Fibroblast of lung (primary cell): ENCODE measurements at places on chromosomes 5 and 9. TPM values are rescaled to one million over a fixed set of nuclear protein-coding genes. Genes with fewer than 3 reads are reported as not detected.

DNA sequence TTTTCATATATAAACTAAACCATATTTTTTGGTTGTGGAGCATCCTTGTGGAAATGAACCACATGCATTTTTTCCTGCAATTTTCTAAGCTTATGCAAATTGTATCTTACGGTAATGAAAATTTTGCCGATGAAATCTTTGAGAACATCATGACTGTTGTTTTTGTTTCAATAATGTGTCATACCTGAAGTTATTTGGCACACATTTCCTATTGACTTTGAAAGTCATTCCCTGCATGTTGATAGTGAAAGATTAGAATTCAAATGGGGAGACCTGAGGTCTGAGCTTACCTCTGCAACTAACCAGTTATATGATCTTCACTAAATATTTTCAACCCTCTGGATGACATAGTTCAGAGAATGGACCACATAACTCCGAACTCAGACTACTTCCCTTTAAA, 88.5 kb downstream of the PRR16 start:
- peak; percentile 71 for DNase-seq

DNA sequence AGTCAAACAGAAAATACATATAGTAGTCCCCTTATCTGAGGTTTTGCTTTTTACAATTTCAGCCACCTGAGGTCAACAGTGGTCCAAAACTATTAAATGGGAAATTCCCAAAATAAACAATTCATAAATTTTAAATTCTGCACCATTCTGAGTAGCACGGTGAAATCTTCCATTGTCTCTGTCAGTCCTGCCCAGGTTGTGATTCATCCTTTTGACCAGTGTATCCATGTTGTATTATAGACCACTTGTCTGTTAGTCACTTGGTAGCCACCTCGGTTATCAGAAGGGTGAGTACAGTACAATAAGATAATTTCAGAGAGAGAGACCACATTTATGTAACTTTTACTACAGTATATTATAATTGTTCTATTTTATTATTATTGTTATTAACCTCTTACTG, 2.8 kb downstream of the CCDC152 start:
- DNase-seq: no peak

GRCh38 chr9:115237385-115237998, 119.5 kb upstream of the TNC start:
- DNase-seq: peak; percentile 50

DNA sequence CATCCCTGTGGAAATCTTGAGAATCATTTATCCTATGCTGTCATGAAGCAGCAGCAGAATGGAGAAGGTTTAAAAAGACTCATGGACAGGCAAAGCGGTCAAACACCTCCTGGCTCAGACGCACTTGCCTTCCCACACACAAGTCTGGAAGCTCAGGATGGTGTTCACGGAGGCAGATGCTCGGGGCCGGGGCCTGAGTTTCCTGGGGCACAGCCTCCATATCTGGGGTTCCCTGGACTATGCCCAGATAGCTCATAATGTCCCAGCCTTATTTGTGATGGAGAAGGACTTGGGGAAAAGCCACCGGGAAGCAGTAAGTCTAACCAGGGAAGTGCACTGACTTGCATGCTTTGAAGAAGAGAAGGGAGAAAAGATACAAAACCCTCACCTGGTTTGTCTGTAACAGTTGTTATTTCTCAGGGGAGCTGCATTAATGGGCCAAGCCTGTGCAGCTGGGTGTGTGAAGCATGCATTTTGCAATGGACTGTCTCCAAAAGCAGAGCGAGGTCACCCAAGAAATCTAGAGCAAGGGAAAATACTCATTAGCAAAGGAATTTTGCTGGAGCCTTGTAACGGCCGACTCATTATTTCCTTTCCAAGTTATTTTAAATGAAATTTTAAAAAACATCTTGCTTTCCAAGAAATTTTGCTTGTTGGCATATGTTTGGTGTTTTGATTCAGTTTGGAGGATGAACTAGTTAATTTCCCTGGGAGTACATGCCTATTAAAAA, 3.4 kb downstream of the S1PR3 start:
- peak; percentile 71 for DNase-seq

Gene PCDHA4
- polyA plus RNA-seq: 0.05 and 0.42 TPM in 2 replicates

DNA sequence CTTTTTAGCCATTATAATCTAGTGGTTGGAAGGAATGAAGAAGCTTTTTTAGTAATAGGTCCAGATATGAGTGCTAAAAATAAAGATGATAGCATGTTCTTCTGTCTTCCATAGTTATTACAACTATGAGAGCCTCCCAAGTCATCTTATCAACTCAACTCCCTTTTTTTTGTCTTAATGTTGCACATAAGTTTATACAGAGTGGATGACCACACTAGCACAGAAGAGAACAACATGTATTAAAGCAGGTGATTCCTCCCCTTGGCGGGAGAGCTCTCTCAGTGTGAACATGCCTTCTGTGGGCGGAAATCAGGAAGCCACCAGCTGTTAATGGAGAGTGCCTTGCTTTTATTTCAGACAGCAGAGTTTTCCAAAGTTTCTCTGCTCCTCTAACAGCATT, 40.1 kb upstream of the STX17 start:
- DNase-seq: no peak

Gene TXNDC8
- polyA plus RNA-seq: not detected in 2 replicates

GRCh38 chr9:99582814-99583213, 238.9 kb upstream of the NR4A3 start:
- no peak for DNase-seq

DNA sequence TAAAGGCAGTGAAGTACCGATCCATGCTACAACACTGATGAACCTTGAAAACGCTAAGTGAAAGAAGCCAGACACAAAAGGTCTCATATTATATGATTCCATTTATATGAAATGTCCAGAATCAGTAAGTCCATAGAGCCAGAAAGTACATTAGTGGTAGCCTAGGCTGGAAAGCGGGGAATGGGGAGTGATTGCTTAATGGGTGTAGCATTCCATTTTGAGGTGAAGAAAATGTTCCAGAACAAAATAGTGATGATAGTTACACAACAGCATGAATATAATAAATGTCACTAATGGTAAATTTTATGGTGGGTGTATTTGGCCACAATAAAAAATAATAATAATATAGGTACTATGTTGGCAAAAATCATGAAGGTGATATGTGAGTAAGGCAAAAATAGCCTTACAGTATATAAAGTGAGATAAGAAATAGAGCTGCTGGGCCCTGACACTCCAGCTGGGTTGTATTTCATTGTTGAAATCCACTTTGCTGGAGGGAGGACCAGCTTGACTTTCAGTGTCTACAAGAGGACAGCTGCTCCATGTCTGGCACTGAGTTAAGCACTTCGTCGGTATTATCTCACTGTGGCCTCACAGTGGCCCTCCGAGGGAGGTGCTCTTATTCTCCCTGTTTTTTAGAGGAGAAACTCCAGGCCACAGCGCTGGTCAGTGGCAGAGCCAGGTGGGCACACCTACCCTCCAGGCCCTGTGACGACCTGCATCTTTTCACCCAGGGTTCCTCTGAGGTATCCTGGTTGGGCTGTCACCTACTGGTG, 22.4 kb upstream of the ANGPTL2 start:
- DNase-seq: peak; percentile 72

DNA sequence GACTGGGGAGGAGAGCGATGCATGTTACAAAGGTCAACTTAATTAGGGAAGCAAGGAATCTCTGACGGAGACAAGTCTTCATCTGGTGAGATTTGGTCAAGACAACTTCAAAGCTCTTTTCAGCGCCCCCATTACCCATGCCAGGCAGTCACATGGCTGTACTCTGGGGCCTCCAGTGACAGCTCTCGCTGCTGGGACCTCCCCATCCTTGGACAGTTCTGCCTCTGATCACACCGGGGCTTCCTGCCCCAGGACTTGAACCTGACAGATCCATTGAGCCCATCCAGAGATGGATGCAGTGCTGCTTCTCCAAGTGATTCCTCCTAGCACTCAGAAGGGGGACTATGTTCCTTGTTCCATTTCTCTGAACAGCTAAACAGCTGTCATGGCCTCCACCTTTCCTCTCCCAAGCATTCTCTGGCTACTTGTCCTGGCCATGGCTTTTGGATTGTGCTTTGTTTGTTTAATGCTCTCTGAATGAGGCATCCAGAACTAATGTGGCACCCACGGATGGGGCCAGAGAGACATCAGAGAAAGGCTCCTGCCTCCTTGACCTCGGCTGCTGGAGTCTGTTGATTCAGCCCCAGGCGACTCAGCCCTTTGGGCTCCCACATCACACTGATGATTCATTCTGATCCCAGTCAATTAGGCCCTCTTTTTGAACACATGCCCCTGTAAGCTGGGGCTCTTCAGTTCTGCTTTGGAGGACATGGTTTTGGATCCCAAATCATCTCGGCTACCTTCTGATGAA, 122.1 kb upstream of the ADAMTS16 start:
- DNase-seq: peak; percentile 89

GRCh38 chr5:13553896-13554295, 390.6 kb downstream of the DNAH5 start:
- DNase-seq: no peak

Gene SFXN1
- polyA plus RNA-seq: 125 and 150 TPM in 2 replicates

DNA sequence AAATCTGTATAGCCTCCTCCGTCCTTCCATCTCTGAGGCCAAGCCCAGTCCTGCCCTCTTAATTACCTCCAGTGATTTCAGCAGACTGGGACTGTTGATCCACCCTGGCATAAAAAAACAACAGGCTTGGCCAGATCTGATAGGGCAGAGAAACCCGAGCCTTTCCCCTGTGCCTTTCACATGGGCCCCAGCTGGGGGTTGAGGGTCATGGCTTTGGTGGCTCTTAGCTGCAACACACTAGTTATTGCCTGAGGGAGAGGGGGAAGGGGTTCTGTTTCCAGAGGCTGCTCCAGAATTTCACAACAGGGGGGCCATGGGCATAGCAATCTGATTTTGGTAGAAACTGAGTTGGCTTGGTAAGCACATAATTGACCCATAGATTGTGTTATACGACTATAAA, 21.2 kb upstream of the PANK3 start:
- no peak for DNase-seq

DNA sequence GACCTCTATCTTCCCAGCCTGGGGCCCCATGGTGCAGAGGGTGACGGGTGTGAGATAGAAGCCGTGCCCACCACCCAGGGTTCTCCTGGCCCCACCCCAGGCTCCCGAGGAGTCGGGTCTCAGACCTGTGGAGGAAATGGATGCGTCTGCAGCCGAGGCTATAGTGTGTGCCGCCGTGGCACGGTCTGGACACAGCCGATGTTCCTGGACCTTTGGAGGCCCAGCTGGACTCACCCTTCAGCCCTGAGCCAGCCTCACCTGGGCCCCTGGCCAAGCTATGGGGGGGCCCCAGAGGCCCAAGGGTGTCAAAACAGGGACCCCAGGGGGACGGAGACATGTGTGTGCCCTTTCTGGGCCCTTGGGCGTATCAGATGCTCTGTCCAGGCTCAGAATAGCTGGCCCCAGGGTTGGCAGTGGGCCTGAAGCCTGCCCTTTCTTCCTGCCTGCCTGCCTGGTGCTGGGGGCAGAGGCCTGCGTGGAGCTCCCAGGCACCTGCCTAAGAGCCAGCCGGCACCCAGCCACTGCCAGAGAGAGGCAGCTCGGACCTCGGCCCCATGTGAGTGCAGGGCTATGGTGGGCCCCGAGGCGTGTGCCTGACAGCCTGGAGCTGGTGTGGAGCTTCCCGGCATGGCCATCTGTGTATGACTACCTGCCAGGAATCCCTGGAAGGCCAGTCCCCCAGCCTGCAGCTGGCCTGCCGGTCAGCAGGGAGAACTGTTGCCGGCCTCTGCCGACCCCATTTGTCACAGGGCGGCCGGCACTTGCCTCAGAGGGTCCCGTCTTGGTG, 41.8 kb downstream of the KCNT1 start:
- DNase-seq: no peak

Gene ENTPD8
- not detected in 2 replicates for polyA plus RNA-seq

GRCh38 chr9:127229691-127230417, 34.7 kb upstream of the GARNL3 start:
- no peak for DNase-seq

- DNase-seq: peak; percentile 90
These were observed 136.7 kb upstream of the NFIL3 start for GRCh38 chr9:91560301-91560700.

Gene PELO
- polyA plus RNA-seq: 20.7 and 30.5 TPM in 2 replicates
